NCI-H2107 (cell line): ENCODE measurements at places on chromosomes 7 and 10.

DNA sequence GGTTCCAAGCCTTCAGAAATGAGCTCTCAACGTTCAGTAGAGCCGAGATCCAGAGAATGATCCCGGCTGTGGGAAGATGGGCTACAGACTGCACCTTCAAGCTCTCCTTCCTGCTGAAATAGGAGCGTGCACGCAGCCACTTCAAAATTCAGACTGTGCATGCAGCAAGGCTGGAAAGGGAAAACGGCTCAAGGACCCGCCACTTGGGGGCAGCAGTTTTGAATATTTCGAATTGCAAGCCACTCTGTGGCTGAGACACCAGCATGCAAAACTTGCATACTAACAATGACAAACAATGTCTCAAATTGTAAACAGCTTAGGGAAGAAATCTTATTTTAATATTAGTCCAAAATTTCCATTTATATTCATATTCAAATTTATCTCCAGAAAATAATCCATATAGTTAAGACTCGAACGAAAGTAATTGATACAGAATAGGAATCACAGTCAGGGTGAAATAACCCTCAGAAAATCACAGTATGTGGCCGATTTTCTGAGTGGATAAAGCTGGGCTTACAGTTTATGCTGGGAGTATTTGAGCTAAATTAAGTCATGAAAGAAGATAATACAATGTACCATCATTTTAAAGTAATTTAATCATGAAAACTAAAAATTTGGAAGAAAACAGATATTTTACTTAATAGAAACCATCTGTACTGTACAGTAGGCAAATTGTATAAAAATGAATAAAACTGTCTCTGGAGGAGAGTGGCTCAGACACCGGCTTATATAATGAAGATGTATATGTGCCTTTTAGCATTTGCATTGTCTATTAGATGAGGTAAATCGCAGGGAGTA lies 137.9 kb upstream of the MKI67 start:
- no peak for DNase-seq

GRCh38 chr7:87482115-87482514 lies 6.6 kb upstream of the ABCB4 start:
- DNase-seq: no peak

DNA sequence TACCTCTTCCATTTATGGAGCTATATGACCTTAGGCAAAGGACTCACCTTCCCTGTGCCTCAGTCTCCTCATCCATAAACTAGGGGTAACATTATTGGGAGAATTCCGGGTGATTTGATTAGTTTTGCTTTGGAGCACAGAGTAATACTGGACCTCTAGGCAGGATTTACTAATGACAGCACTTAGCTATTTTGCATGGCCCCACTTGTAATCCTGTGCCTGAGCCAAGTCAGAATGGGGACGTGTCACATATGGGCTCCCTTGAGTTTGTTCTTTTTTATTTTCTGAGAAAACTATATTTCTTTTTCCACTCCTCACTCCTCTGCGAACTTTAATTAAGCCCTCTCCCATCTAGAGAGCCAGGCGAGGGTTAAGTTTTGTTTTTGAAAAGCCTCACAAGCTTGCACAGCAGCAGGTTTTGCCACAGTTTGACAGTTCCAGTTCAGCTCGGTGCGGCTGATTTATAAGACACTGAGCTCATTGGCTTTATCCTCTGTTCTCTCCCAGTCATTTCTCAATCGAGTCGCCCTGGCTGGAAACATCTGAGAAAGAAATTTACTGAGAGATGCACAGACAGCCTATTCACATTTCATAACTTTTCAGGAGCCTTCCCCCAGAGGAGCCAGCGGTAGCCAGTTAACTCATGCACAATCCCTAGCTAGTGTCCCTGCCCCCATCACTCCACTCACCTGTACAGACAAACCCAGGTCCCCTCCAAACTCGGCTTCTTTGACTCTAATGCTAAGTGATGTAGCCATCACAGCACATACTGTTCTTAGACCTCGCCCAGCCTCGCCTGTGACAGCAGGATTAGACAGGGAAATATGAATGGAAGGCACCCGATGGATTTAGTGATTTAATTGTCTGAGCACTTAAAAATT lies 441.9 kb upstream of the NPVF start:
- no peak for DNase-seq

GRCh38 chr7:121015560-121015959 lies 27.0 kb downstream of the CPED1 start:
- DNase-seq: no peak

GRCh38 chr7:113805976-113806375 lies 112.8 kb downstream of the PPP1R3A start:
- DNase-seq: no peak

- no peak for DNase-seq
These were observed 292.0 kb upstream of the MBL2 start for GRCh38 chr10:53064614-53065013.

DNA sequence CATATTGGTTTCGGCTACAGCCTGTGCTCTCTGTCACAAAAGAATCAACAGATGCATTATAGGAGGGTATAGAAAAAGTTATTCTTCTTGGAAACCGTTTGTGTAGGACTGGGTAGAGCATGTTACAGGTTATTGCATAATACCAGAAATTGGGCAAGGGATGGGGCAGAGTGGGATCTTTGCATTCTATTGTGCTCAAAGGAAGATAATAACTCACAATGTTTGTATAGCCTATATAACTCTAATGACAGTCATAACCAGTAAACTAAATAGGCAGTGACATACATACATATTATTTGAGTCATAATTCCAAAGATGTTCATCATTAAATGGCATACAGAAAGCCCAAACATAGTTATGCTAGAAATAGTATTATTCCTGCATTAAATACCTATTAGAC lies 179.7 kb downstream of the XPNPEP1 start:
- DNase-seq: no peak

- DNase-seq: no peak
These were observed 12.3 kb downstream of the ZYX start for GRCh38 chr7:143393267-143394041.

DNA sequence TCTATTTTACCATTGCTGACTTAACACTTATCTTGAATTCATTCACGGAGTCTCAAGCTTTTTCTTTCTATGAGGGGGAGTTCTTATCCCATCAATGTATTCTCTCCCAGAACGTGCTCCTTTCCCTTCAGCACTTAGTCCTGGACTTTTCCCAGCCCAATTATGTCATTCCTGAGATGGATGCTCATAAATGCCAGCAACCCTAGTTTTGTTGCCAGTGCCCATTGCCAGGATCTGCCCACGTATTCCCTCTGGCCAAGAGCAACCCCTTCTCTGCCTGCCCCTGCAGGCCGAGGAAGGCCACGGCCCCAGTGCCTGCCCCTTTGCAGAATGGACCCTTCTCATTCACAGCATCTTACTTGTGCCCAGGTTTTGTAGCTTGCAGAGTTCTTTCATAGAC lies 67.4 kb upstream of the PPP1R3C start:
- no peak for DNase-seq

- DNase-seq: no peak
These were observed 323.9 kb downstream of the GATA3 start for GRCh38 chr10:8378198-8378983.

DNA sequence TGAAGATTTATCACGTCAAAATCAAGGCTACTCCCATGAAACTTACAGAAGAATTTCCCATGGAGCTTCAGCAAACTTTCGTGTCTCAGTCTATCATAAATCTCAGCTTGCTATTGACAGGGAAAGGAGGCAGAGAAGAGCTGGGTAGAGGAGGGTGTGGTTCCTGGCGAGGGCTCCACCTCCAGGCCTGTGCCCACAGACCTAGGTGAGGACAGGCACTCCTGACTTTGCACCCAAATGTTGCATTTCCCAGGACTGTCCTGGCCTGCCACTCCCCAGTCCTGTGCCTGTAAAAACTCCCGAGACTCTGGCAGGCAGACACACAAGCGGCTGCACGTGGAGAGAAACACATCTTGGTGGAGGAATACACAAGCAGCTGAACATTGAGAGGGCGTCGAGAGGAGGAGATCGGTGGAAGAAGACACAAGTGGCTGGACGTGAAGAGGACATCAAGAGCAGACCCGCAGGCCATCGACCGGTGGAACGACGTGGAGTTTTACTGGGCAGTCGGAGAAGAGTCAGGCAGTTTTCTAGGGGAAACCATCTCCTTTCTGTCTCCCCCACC lies 145.1 kb downstream of the CTNNA3 start:
- no peak for DNase-seq

DNA sequence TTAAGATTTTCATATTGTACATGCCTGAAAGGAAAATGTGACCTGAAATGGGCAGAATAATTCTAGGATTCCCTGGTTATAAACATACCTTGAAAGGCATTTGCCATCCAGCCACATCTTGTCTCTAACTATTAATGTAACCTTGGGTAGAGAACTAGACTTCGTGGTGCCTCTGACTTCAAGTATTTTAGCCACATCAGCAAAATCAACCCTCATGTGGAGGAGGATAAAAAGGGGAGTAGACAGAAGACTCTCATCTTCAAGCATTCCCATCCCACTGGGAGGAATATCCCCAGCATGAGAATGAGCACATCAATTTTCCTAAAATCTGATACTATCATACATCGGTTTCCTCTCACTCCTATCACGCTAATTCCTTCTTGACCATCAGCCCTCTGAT lies 164.7 kb upstream of the NOBOX start:
- DNase-seq: no peak

DNA sequence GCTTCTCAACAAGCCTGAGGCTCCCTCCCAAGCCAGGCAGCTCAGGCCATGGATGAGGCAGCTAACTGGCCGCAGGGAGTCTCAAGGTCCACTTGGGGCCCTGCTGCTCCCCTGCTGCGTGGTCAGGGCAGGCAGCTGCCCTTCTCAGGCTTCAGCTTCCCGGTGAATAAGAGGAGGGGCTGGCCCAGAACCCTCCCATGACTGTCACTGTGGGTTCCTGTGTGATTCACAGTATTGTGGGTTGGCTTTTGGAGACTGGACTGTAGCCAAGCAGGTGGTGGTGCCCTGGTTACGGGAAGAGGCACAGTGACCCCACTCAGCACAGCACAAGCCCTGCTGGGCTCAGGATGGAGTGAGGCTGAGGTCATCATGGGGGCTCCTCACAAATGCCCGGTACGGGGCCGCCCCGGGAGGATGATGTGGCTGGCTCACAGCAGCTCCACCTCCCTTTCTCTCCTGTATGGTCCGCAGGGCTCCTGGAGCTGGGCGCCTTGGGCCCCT lies 189.8 kb downstream of the HECW1 start:
- DNase-seq: no peak

DNA sequence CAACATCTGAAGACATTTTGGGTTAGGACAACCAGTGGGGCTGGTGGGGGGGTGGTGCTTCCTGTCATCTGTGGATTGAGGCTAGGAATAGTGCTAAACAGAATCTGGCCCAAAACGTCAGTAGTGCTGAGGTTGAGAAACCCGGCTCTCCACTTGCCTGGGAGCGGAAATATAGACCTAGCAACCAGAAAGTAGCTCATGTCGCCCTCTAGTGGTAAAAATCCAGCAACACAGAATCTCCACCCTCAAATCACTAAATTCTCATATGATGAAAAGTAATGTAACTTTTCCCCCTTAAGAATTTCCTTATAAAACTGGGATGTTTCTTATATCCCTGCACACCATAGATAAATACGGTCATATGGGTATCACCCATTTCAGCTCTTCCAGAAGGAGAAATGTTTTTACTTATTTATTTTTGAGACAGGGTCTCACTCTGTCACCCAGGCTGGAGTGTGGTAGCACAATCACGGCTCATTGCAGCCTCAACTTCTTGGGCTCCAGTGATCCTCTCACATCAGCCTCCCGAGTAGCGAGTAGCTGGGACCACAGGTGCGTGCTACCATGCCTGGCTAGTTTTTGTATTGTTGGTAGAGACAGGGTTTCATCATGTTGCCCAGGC lies 34.4 kb downstream of the ZC3HAV1 start:
- DNase-seq: peak; percentile 57

- no peak for DNase-seq
These were observed 26.1 kb upstream of the ACTR3B start for GRCh38 chr7:152733286-152733934.

DNA sequence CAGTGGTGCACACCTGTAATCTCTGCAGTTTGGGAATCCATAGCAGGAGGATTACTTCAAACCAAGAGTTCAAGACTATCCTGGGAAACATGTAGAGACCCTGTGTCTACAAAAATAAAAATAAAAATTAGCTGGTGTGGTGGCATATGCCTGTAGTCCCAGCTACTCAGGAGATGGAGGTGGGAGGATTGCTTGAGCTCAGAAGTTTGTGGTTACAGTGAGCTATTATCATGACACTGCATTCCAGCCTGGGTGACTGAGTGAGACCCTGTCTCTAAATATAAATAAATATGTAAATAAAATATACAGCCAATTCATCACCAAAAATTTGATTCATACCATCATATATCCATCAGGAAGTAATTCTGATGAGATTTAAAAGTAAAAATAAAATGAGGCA lies 60.9 kb downstream of the ANKRD7 start:
- no peak for DNase-seq

DNA sequence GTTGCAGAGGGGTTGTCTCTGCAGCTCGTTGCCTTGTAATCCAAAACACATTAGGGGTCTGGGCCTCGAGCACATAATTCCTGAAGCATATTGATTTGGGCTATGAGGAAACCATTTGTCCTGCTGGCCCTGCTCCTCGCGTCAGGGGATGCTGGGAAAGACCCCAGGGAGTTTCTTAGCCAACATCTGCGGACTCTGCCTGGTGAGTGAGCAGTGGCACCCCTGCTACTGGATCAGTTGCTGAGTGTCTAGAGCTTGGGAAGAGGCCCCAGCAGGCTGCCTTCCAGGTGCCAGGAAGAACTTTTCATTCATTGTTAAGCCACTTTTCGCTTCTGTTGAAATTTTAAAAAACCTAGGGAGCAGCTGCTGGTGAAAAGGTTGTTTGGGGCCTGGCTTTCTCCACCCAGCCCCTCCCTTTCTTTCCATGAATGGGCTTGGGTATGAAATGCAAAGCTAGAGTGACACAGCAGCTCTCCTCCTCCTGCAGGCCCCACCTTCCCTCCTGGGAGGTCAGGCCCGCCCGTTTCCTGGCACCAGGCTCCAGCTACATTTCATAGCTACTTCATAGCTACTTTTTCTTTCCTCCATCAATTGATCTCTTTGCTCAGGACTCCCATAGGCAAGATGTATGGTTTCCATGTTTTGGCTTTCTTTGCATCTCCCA lies 26.8 kb downstream of the TACR2 start:
- peak; percentile 37 for DNase-seq

DNA sequence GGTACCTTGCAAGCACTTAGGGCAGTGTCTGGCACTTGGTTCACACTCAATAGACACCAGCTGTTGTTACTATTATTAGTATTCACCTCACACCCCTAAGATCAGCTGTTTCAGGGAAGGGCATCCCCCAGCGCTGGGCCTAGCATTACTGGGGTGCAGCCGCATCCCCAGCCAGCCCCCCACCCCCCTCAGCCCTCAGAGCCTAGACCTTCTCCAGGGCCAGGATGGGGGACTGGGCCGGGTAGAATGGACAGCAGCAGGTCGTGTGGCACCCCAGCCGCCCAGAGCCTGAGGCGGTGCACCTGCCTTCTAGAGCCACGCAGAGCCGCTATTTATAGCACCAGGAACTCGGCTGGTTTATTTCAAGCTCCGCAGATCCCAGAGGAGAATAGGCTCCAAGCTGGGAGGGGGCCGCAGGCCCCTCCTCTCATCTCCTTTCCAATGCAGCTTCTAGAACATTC lies 60.5 kb downstream of the GTF2IRD1 start:
- DNase-seq: peak; percentile 77

- DNase-seq: no peak
These were observed 785 bp downstream of the WDR86 start for GRCh38 chr7:151408839-151409666.
